GM12878 (cell line): ENCODE measurements at places on chromosomes 12 and 14.
A peak's percentile ranks its signal among the peaks of the same experiment; 100 is the strongest.

- DNase-seq, result no peak
Measured at GRCh38 chr14:24965934-24966578, 83.9 kb downstream of the STXBP6 start.

DNA sequence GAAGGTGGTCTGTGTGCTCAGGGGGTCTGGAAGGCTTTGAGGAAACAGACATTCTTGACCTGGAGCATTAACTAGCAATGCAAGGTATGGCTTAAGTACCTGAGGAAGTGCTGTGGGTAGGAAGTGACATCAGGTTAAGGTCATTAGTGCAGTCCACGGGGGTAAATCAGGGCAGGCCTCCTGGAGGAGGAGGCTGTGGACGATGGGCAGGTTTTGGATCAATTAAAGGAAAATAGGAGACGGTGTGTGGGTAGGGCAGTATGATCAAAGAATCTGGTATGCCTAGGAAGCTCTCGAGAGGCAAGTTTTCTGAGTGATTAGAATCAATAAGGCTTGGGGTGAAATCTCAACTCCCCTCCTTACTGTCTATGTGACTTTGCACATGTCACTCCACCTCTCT is 295.3 kb downstream of the AACS start:
- DNase-seq, result no peak

DNA sequence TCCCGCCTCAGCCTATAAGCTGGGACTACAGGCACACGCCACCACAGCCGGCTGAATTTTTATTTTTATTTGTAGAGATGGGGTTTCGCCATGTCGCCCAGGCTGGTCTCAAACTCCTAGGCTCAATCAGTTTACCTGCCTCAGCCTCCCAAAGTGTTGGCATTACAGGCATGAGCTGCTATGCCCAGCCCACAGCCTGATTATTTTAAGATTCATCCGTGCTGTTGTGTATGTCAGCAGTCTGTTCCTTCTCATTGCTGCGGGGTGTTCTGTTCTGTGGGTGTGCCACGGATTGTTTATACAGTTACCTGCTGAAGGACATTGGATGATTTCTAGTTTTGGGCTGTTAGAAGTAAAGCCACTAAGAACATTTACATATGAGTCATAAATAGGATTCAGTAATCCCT is 9.6 kb upstream of the EP400 start:
- no peak for DNase-seq

DNA sequence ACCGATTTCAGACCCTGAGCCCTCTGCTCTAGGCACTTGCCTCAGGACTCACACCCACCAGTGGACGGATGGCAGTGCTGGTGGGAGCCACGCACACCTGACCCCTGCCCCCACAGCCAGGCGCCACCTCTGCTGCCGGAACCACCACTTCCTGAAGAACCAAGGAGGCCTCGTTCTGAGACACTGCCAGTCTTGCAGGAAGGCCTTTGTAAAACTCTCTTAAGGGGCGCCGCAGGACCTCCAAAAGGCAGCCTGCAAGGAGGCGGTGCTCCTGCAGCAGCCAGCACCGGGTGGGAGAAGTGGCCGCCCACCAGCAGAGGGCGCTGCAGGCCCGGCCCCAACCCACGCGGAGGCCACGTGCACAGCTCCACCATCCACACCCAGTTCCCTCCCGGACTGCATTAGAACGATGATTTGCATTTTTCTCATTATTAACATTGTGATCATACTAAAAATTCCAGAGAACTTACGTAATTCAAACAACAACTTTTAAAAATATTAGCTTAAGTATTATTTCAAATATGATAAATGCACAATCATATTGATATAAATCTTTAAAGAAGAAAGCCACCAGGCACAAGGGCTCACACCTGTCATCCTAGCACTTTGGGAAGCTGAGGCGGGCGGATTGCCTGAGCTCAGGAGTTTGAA is 12.8 kb downstream of the STX2 start:
- no peak for DNase-seq

- peak; percentile 65 for DNase-seq
Measured at GRCh38 chr12:38904537-38905479, 583 bp downstream of the CPNE8 start.

- no peak for DNase-seq
Measured at GRCh38 chr12:109589691-109590245, 16.2 kb downstream of the MVK start.

DNA sequence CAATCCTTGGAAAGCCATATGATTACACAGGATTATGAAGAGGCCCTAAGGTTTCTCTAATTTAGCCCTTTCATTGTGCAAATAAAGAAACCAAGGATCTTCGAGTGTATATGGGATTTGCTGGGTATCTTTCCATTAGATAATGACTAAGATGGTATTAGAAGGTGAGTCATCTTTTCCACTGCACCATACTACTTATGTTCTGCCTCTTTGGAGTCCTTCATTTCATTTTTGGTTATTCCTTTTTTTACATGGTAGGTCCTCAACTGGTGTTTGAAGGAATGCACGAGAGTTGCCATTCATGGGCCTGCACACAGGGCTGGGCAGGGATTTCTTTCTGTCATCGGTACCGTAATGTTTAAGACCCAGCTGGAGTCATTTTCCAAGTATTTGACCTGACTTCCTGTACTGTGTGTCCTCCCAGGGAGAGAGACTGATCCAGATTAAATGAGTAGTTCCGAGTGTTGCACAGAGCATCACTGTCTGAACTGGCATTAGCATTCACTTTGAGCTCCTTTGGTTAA is 85.7 kb downstream of the BORCS5 start:
- DNase-seq, result no peak

DNA sequence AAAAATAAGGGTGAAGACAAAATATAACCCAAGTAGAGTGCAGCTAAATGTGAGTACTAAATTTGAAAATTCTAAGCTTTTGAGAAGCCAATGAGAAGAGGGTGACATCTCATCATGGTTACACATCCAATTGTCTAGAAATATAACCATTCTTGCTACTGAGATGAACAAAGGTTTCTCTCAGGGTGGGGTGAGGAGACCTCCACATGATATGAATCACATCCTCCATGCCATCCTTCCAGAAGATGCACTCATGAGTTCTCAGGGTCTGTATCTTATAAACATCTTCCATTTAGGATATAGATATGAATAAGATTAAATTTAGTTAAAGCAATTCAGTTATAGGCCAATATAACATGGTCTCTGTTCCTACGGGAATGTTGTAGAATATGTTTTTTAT is 38.9 kb upstream of the E2F7 start:
- DNase-seq, result no peak

DNA sequence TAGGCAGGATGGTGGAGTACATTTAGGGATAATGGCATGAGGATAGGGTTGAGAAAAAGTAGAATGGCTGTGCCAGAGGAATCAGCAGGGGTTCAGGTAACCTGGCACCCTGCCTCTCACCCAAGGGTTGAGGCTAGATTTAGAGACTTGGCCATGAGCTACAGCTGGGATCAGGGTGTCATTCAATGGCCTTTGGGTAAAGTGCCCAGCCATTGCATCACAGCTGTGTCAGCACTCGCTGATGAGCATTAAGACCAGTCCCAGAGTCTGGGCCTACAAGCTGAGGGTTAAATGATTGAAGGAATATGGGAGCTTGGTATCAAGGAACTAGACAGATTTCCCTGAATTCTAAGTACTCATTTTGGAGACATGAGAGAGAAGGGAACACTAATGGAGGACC is 113.9 kb downstream of the PRIMA1 start:
- no peak for DNase-seq

GRCh38 chr14:31835049-31835448 is 242.1 kb upstream of the ARHGAP5 start:
- DNase-seq, result no peak

DNA sequence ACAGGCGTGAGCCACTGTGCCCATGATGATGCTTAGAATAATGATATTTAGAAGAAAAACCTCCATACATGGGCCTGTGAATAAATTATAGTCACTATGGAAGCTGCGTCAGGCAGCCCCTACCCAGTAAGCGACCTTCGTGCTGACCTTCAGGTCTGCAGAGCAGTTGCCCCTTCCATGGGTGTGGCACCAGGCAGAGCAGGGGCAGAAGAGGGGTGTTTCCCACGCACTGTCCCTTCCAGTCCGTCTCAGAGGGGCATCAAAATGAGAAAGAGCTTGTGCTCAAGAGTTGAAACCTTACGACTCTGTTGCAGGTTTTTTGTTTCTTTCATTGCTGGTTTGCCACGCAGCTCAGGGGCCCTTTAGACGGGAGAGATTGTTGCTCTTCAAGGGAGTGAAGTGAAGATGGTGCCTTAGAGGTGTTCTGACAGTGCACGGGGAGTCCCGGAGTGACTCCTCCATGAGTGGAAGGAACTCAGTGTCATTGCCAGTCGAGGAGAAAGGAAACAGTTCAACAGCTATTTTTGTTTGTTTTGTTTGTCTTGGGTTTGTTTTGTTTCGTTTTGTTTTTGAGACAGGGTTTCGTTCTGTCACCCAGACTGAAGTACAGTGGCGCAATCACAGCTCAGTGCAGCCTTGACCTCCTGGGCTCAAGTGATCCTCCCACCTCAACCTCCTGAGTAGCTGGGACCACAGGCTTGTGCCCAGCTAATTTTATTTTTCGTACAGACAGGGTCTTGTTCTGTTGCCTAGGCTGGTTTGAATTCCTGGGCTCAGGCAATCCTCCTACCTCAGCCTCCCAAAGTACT is 13.9 kb downstream of the CKB start:
- DNase-seq, result no peak

GRCh38 chr14:94974893-94975292 is 182.4 kb downstream of the DICER1 start:
- DNase-seq, result no peak

GRCh38 chr12:18415227-18415626 is 153.9 kb downstream of the PIK3C2G start:
- no peak for DNase-seq

GRCh38 chr14:104191409-104191997 is 53.1 kb downstream of the KIF26A start:
- DNase-seq, result no peak

DNA sequence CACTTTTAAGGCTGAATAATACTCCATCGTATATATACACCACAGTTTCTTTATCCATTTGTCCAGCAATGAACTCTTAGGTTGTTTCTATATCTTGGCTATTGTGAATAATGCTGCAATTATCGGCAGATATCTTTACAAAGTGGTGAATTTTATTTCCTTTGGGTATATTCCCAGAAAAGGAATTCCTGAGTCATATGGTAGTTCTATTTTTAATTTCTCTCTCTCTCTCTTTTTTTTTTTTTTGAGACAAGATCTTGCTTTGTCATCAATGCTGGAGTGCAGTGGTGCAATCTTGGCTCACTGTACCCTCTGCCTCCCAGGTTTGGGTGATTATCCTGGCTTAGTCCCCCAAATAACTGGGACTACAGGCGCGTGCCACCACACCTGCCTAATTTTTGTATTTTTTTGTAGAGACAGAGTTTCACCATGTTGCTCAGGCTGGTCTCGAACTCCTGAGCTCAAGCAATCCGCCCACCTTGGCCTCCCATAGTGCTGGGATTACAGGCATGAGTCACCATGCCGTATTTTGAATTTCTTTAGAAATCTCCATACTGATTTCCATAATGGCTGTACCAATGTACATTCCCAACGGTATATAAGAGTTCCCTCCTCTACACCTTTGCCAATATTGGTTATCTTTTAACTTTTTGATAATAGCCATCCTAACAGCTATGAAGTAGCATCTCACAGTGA is 98.4 kb downstream of the EFCAB11 start:
- DNase-seq, result no peak

- no peak for DNase-seq
Measured at GRCh38 chr14:101585211-101585610, 23.9 kb downstream of the DIO3 start.

DNA sequence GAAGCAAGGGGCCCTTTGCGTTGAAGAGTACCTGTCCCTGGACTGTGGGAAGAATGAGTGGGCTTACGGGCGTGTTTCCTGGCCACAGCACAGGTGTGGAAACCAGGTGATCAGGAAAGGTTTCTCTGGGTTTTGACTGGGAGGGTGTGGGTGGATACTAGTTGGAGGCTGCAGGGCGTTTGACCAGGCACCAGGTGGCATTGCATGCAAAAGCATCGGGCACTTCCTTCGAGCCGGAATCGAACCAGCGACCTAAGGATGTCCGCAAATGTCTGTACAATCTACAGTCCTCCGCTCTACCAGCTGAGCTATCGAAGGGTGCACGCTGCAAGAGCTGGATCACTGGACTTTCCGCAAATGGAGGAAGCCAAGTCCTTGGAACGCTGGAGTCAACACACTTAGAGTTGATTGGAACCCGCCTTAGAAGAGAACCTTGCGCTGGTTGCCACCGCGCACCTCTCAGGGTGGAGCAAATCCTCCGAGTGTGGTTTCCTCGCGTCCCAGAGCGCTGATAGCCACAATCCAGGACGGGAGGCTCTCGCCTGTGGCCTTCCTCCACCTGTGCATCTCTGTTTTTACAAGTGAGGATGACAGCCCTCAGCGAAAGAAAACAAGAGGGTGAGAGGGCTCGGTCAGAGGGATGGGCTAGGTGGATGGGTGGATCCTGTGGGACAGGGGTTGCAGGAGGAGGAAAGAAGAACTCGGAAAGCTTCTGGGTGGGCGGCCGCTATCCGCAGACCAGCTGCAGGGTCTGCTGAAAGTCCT is 21.2 kb upstream of the RNASE4 start:
- peak; percentile 88 for DNase-seq

GRCh38 chr14:24879661-24880386 is 170.1 kb downstream of the STXBP6 start:
- no peak for DNase-seq

- no peak for DNase-seq
Measured at GRCh38 chr12:49689237-49689636, 18.0 kb downstream of the FMNL3 start.

DNA sequence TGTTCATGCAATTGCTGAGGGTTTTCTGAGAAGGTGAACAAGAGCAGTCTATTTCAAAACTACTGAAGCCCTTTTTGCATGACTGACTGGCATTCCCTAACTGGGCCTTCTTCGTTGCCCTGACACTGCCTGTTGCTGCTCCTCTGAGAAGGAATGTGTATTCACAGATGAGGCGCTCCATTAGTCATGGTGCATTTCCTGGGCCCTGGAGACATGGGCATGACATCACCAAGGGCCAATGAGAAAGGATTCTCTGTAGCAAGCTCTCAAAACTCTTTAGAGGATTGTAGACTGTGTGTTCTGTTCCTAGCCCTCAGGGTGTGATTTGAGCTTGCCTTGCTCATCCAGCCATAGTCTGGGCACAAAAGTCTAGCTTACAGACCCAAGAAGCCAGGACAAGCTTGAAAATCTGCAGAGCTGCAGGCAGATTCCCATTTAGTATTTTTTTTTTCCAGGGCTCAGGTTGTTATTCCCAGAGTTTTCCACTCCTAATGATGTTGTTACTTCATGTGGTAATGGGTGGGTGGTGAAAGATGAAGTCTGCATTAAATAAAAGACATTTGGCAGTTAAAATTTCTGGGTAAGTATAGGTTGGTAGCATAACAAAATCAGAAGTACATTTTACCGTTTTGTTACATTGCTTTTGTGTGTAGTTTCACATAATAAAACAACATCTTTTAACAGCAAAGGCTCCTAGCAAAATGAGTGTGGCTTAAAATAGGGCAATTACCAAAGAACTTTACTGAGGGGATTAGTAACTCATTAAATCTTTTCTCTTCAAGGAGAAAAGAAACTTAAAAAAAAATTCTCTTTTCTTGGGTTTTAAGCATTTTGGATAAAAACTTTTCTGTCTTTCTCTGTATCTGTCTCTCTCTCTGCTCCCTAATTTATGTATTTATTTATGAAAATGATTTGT is 318.4 kb downstream of the RAD51B start:
- no peak for DNase-seq
